ENCODE measurements at places on chromosomes 11 and 22.

DNA sequence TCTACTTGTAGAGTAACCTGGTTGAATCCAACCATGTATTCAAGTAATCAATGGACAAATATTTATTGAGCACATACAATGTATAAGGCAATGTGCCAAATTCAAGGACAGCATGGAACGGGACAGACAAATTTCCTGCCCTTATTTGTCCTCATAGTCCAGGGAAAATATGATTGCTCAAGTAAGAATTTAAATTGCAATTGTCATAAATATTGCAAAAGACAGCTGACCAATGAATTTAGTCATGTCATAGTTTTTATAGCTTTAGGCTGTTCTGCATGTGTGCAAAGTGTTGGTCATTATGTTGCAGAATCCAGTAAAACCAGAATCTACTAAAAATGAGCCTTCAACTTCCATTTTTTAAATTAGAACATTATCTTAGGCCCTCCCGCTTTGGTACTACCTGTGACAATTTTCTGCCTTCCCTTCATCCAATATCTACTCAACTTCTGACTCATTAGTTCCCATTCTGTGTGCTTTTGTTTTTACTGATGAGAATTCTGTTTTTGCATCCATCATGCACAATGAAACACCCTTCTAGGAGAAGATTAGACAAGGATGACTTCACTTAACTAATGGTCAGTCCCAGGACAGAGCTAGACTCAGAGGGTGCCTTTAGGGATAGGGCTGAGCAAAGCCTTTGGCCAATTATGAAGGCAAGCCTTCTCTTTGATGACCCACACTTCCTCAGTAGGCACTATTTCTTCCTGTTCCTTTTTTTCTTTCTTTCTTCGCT, 45.8 kb upstream of the FIBIN start:
- DNase-seq = no peak

GRCh38 chr22:19679522-19680101, 34.7 kb upstream of the SEPTIN5 start:
- DNase-seq = peak; percentile 18

GRCh38 chr22:30486661-30487115, 14.9 kb upstream of the SEC14L3 start:
- DNase-seq = no peak

DNA sequence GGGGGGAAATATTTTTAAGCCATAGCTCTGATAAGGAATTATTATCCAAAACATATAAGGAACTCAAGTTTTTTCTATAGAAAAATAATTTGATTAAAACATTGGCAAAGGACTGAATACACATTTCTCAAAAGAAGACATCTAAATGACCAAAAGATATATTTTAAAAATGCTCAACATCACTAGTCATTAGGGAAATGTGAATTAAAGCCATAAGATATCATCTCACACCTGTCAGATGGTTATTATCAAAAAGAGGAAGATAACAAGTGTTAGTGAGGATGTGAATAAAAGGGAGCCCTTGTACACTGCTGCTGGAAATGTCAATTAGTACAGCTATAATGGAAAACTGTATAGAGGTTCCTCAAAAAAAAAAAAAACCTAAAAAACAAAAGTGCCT, 425.0 kb downstream of the DYNC2H1 start:
- no peak for DNase-seq

GRCh38 chr11:130390071-130390758, 38.2 kb downstream of the ADAMTS8 start:
- DNase-seq = no peak

DNA sequence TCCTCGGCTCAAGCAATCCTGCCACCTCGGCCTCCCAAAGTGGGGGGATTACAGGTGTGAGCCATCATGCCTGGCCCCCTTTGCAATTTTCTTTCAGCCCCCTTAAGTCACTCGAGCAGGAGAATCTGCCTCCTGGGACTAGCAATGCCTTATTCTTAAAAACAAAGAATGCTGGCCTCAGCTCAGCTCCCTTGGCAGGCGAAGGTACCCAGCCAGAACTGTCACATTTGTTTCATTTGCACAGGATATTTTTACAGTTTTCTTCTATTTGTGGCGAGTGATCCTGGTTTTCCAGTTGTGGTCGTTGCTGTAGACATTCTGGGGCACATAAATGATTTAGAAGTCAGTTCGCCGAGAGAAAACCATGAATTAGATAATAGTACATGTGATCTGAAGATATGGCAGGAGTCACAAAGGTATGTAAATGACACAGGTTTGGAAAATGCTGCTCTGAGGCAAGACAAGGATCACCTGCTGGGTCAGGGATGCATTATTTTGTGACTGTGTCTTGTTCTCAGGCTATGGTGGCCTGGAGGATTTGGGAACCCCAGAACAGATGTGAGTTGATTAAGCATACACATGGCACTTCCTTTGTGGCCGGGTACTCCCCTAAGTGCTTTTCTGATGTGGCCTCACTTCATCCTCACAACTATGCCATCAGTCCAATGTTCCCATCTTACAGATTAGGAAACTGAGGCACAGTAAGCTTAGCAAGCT, 51.2 kb upstream of the SLC22A12 start:
- no peak for DNase-seq

DNA sequence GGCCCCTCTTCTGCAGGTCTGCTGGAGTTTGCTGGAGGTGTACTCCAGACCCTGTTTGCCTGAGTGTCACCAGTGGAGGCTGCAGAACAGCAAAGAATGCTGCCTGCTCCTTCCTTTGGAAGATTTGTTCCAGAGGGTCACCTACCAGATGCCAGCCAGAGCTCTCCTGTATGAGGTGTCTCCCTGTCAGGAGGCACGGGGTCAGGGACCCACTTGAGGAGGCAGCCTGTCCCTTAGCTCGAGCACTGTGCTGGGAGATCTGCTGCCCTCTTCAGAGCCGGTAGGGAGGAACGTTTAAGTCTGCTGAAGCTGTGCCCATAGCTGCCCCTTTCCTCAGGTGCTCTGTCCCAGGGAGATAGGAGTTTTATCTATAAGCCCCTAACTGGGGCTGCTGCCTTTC, 207.9 kb downstream of the FAT3 start:
- no peak for DNase-seq

- no peak for DNase-seq
Measured at GRCh38 chr11:126317756-126318573, 14.1 kb downstream of the DCPS start.

DNA sequence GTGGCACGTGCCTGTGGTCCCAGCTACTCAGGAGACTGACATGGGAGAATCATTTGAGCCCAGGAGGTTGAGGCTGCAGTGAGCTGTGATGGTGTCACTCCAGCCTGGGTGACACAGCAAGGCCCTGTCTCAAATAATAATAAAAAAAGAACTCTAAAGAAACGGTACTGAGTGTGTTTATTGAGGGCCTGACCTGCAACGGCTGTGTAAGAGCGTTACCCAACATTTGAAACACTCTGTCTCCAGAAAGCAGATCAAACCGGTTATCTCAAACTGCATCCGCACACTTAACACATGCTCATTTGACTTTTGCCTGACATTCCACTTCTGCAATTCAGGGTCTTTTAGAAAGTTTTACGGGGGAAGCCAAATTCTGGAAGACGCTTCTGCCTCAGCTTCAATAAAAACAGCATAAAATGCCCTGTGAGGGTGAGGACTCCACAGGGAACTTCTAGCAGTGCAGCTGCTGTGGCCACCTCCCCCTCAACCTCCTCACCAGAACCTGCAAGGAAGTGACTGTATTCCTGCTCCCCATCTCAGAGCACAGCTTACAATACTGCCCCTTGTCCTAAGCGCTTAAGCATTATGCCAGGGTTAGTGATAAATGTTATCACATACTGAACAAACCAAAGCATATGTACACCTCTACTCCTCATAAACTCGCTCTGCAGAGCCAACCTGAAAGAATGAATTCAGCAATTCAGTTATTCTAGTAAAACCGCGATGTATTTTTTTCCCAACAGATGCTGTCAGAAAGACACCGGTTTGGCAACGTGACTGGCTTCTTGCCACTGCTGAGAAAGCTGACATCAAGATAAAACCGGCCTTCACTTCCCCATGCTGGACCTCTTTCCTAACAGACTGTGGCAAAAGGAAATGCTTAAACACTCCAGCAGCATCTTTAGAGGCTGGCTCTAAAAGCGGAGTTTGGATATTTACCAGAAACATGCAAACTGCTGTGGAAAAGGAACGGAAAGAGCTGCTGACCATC, 52.2 kb downstream of the PRDM10 start:
- DNase-seq = no peak

DNA sequence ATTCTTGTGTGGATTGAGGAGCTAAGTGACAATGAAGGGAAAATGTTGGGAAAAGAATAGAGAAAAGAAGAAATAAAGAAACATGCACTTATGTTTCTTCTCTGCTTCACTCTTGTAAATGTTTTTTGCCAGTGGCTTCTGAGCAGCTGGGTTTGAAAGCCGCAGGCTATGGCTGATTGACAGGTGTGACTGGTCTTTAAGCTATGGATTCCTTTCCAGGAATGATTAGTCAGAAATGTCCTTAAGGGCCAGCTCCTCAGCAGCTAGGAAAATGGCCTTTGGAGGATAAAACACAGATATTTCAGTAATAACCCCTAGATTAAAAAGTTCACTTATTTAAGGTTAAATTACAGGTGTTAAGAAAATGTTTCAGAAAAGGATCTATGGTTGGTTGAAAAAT, 6.5 kb upstream of the USP28 start:
- DNase-seq = no peak

DNA sequence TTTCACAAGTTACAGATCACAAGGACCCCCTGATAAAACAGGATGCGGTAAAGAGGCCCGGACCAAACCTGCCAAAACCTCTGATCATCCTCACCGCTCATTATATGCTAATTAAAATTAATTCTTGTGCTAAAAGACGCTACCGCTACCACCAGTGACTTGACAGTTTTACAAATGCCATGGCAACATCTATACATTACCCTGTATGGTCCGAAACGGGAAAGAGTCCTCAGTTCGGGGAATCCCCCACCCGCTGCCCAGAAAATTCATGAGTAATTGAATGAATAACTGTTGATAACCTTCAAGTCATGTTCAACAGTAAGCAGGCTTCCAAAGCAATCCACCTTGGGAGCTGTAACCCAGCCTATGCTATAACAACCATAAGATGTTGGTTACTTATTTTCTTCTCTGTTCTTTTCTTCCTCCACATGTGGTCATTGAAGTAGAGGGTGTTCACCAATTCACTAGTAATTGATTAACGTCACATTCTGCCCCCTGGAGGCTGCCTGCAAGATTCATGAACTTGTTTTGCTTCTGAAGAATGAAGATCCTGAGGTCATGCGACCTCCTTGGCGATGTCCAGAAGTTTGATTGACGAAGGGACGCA, 20.6 kb downstream of the APOBEC3H start:
- DNase-seq = peak; percentile 92

- DNase-seq = no peak
Measured at GRCh38 chr11:62857541-62857982, 18.2 kb upstream of the WDR74 start.

GRCh38 chr11:36385121-36385970, 89.3 kb downstream of the PRR5L start:
- peak; percentile 43 for DNase-seq

DNA sequence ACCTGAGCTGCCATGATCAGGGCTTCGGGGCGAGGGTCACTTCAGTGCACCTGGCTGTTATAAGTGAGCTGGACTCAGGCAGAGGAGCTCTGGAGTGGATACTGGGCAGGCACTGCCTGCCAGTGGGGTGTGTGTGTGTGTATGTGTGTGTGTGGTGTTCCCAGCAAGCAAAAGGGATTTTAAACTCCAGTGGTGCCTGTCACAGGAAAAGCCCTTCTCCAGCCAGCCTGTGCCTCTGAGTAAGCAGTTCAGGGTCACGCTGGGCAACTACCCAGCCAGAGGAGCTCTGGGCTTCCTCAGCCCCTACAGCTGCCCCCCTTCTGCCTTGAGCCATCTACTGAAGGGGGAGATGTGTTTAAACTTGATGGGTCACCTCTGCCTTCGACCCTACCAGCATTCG, 109.0 kb downstream of the OSBP2 start:
- DNase-seq = no peak

DNA sequence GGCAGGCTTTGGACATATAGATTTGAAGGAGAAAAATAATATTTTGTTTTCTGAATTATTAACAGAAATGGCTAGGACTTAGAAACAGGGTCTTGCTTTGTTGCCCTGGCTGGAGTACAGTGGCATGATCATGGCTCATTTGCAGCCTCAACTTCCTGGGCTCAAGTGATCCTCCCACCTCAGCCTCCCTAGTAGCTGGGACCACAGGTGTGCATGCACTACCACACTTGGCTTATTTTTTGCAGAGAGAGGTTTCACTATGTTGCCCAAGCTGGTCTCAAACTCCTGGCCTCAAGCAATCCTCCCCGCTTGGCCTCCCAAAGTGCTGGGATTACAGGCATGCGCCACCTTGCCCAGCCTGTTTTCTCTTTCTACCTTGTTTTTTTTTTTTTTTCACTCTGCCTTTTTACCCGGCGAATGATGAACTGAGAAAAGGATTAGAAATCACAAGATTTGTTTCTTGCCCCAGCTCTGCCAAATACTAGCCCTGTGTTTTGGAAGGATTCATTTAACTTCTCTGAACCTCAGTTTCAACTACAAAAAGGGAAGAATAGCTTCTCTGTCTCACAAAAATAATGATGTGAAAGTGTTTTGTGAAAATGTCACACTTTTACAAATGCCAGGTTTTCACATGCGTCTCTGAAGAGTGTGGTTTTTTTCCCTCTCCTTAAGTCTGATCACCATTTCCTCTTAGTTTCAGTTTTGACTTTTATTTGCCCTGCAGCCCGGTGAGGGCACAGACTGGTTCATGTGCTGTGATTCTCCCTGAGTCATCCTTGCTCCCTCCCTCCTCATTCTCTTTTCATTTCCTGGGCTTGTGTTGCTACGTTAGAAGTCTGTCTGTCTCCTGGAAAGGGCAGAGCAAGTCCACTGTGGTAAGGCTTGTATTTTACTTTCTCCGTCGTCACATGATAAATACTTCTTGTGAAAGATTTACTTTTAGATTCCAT, 67.7 kb downstream of the BCL2L13 start:
- DNase-seq = peak; percentile 69

GRCh38 chr11:112773264-112773663, 188.0 kb upstream of the NCAM1 start:
- DNase-seq = no peak

DNA sequence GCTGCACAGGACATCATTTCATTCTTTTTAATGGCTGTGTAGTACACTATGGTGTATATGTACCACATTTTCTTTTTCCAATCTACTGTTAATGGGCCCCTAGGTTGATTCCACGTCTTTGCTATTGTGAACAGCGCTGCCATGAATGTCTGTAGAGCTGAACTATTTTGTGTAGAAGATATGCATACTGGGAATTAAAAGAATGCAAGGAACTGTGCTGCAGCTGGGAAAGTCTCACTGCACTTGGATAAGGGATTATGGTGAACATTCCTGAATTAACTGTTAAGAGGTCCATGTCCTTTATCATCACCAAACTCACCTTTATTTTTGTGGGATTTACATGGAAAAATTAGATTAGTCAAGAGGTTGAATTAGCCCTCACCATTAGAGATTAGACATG, 224.7 kb downstream of the SNX19 start:
- no peak for DNase-seq

GRCh38 chr11:45211732-45212131, 65.3 kb downstream of the PRDM11 start:
- DNase-seq = no peak

GRCh38 chr11:64014356-64014755, 21.4 kb upstream of the FLRT1 start:
- no peak for DNase-seq

- no peak for DNase-seq
Measured at GRCh38 chr11:91230647-91231046, 994.0 kb upstream of the FAT3 start.
